ENCODE measurements at places on chromosomes 2 and 18. TPM values are rescaled to one million over a fixed set of nuclear protein-coding genes. Genes with fewer than 3 reads are reported as not detected.

GRCh38 chr2:235563056-235563910 is 69.4 kb downstream of the AGAP1 start:
- H3K4me3 ChIP-seq, result no peak overlapping the region
- H3K27me3 ChIP-seq, result peaks cover 5% of the 10 kb centered on the region
- no peak for DNase-seq
- H3K4me1 ChIP-seq, result peaks cover 2% of the 10 kb centered on the region
- no peak overlapping the region for H3K27ac ChIP-seq

Gene CPS1
- 0.86 TPM for total RNA-seq

Gene VAMP5
- 91.8 TPM for total RNA-seq

DNA sequence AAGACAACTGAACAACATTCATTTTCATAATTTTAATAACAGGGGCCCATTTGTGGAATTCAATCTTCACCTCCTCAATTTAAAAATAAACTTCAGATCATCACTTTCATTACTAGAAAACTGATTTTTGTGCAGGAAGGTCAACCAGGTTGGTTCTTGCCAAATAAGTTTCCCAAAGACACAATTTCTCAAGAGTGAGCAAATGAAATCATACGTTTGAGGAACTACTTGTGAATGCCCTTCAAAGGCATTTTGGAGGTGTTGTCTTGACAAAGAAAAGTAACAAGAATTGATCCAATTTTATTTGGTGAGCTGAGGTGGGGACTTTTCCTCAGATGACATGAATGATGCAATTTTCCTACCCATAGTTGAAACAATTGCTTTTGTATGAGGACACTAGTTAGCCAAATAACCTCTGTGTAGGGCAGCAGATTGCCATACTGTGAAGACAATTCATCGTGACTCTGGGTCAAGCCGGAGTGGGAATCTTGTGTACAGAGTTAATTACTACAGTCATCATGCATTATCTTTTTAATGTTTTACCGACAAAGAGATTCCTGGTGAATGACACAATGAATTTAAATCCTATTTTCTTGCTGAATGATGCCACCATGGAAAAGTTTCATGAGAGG is 121.8 kb downstream of the TGFA start:
- H3K4me1 ChIP-seq, result no peaks in the 10 kb centered on the region
- DNase-seq, result no peak
- H3K27ac ChIP-seq, result no peak overlapping the region

Gene KHK
- total RNA-seq, result 5.6 TPM
